CD8-positive, alpha-beta T cell (primary cell): ENCODE measurements at places on chromosomes 4 and X. TPM values are rescaled to one million over a fixed set of nuclear protein-coding genes. Genes with fewer than 3 reads are reported as not detected.
A peak's percentile ranks its signal among the peaks of the same experiment; 100 is the strongest.

DNA sequence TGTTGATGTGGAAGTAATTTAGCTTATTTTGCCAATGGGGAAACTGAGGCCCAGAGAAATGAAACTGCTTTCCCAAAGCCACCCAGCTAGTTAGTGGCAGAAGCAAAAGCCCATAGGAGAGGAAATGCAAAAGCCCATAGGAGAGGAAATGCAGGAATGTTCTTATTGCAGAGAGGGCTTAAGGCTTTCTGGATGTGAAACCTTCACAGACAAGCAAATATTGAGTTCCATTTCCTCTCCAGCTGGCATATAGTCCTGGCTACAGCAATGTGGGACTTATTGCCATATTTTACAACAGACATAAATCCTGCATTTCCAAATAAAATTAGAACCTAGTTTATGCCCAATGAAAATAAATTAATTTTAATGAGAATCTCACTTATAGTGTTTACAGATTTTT is 69.7 kb downstream of the TMEM154 start:
- DNase-seq, result no peak

DNA sequence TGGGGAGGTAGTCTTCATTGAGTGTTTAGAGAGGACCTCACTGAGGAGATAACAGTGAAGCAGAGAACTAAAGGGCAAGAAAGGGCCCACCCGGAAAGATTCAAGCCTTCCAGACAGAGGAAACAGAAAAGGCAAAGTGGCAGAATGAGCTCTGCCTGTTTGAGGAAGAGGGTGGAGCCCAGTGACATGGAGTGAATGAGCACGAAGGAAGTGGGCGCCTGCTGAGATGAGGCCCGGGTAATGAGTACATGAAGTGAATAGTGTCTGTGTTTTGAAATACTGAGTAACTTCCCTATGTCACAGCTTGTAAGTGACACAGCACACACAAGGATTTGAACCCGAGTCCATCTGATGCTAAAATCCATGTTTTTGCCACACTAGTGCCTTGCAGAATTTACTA is 32.5 kb upstream of the TLR2 start:
- DNase-seq, result peak; percentile 42

DNA sequence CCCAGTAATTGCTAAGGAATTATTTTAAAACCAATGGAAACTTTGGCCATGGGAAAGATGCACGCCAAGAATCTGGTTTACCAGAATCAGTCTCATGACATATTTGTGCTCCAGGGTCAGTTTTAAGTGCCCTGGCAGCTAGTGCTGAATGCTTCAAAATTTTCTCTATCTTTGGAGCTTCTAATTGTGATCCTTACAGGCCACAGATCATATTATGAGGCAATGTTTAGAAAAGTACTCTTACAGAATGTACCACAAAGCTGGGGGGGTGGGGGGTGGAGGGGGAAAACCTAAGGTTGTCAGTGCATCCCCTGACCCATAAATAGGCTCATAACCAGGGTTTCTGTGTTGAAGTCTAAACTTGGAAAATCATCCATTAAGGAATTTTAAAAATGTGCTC is 514.5 kb downstream of the INPP4B start:
- DNase-seq, result no peak

The FHIP1A gene
- total RNA-seq, result 1.5 TPM

DNA sequence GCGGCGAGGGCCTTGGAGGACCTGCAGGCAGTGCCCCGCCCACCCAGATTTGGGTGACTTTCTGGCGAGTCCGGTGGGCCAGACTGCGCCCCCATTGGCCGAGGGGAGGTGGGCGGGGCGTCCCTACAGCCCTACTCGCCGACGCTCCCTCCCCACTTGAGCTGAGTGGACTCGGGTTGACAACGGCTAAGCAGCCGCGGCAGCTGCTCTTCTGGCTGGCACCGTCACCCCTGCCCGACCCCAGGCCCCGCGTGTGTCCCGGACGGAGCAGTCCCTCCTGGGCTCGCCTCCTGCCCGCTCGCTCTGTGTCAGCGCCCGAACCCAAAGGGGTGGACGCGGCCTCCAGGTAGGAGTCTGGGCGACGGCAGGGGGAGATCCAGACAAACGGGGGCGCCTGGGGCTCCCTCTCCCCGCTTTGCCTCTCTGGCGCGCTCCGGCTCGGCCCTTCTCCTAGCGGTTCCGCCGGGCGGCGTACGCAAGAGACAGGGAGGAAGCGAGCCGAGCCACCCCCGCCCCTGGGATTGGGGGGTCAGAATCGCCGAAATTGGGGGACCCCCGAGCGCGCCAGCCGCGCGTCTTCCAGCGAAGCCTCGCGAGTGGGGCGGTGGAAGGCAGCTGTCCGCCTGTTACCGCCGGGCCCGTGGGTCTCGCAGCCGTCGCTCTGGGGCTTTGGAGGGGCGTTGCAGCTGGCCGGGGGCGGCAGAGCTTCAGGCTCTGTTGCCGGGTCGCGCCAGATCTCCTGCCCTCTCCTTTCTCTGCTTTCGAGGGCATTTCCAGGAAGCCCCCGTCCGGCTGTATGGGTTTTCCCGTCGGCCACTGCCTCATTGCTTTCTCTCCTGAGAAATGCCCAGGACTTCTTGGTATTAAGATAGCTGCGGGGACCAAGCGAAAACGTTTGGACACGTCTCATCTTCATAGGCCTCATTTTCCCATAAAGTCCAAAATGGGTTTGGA is 46.3 kb downstream of the STARD8 start:
- DNase-seq, result no peak

- no peak for DNase-seq
These were observed 19.0 kb upstream of the AP1S2 start for GRCh38 chrX:15873566-15873965.

GRCh38 chr4:7289589-7289988 is 97.3 kb downstream of the SORCS2 start:
- DNase-seq, result no peak

The STIM2 gene
- 67.0 TPM for total RNA-seq

DNA sequence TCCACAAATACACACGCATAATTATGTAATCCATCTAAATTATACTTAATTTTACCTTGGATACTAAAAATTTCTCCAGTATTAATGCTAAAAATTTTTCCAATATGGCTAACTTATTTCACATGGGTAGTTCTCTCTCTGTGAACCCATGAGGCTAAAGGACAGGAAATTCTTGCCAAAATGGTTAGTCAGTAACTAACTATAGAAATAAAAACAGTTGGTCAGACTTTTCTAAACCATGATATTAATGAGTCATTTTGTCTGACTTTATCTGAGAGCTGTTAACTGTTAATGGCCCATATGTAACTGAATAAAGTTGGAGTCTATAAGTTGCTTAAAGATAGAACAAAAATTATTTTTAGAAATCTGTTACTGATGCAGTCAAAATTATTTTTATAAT is 549.4 kb downstream of the TLL1 start:
- no peak for DNase-seq
